Stimulated activated CD8-positive, alpha-beta memory T cell treated with anti-CD3 and anti-CD28 coated beads, Interleukin-7, amount 100 ng/mL, for 1 hour (primary cell): ENCODE measurements at places on chromosomes 12 and 14.
A peak's percentile ranks its signal among the peaks of the same experiment; 100 is the strongest.

- DNase-seq, result no peak
These were observed 20.5 kb downstream of the FOXN4 start for GRCh38 chr12:109288571-109288970.

DNA sequence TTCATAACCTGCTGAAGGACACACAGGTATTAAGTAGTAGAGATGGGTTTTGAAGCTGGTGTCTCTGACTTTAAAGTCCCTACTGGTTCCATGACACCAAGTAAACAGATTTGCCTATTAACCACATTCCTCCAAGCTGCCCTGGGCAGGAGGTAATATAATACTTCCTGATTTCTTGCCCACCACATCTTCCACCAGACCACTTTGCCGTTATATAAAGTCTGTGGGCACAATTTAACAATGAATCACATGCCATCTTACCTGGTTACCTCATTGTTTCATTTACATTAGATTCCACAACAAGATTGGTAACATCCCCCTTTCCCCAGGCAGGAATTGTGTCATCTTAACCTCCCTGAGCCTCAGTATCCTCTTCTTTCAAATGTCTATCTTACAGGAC lies 900 bp upstream of the LRRC23 start:
- no peak for DNase-seq

DNA sequence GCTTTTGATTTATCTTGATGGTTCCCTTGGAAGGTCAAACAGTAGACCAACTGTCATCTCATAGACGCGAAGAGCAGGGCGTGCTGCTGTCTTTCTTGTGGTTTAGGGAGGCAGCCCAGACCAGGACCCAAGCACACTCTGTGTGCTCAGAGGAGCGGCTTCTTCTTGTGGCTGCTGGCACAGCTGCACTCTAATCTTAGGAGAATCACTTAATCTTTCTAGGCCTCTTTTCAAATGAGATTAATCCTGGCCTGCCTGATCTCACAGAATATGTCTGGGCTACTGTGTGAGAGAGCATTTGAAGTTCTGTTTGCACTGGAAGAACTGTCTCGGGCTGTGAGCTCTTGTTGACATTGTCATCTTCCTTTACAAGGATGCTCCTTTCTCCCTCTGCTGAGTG lies 60.0 kb upstream of the TRAF3 start:
- DNase-seq, result no peak

DNA sequence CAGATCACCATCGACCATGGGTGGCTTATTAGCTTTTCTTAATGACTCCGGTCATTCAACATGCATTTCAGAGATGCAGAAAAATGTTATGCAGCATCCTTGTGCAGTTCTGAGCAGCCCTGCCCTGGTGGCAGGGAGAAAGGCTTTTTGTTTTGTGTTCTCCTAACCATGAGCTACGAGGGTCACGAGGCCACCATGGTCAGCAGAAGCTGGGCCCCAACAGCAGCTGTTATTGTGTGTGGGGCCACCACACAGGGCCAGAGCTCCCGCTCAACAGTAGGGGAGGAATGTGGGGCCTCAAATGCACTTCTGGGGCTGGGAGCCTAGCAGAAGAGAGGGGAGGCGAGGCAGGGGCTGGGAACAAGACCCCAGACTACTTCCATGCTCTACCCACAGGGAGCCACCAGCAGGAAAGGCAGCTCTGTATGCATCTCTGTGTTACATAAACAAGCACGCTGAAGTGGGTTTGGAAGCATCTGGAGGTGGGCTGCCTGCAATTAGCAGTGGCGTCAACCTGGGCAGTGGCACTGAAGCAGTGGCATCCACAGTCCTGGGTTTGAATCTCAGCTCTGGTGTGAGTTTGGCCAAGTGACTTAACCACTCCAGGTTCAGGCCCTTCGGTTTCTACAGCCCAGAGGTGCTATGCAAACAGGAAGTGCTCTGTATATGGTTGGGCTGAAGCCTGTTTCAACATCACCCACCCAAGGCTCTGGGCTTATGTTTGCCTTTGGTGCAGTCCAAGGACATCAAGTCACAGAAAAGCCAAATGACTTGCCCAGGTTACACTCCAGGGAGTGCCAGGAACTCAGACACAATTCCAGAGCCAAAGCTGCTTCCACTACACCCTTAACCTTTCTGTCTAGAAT lies 16.3 kb downstream of the GLTP start:
- no peak for DNase-seq

GRCh38 chr14:73740618-73741326 lies 26.6 kb upstream of the PNMA1 start:
- no peak for DNase-seq

GRCh38 chr14:90522571-90523191 lies 125.9 kb downstream of the CALM1 start:
- DNase-seq, result no peak

GRCh38 chr14:32941668-32942065 lies 3.0 kb downstream of the NPAS3 start:
- no peak for DNase-seq

GRCh38 chr12:89948271-89949175 lies 239.9 kb upstream of the ATP2B1 start:
- DNase-seq, result no peak

DNA sequence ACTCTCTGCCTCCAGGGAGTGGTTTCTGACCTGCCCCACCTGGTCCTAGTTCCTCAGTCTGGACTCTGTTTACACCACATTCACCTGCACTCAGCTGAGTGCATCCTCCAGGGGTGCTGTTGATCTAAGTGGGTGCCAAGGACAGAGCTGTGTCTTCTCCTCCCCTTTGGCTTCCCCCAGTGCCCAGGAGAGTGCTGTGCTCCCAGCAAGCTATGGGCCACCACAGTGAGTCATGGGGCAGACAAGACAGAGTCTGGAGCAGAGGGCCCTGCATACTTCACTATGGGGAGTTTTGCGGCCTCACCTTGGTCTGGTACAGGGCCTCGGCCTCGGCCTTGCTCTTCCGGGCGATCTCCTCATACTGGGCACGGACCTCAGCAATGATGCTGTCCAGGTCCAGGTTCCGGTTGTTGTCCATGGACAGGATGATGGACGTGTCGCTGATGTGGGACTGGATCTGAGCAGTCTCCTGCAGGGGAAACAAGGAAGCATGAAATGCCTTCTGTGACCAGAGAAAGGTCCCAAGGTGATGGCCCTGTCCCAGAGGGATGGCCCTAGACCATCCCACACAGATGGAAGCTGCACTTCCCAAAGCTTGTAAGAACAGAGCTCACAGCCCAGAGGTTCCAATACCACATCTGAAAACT lies 4.9 kb downstream of the KRT73 start:
- no peak for DNase-seq

DNA sequence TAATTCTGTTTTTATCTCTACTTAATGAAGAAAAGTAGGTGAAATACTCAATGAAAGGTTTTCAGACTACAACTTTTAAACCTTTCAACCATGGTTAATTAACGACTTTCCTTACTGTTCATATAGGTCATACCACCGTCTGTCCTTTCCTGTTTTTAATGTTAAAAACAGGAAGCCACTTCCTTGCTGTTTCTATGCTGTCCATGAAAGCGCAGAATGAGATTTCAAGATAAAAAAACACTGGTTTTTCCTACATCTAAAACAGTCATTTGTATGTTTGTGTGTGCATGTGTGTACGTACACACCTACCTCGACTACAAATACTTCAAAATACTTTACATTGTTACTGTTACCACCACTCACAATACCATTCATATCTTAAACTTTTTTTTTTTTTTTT lies 27.3 kb downstream of the SPTLC2 start:
- no peak for DNase-seq

DNA sequence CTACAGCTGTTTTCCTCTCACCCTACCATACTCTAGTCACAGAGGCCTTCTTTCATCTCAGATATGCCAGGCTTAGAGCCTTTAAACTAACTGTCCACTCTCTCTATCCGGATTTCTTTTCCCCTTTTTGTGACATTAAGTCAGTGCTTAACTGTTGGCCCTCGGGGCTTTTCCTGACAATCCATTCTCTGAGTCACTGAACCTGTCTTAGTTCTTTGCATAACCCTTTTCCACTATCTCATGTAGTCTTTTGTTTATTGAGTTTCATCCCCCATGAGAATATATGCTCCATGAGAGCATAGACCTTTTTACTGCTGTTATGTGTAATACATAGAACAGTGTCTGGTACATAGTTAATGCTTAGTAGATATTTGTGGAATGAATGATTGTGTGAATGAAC lies 68.7 kb downstream of the PLEKHA5 start:
- DNase-seq, result no peak

DNA sequence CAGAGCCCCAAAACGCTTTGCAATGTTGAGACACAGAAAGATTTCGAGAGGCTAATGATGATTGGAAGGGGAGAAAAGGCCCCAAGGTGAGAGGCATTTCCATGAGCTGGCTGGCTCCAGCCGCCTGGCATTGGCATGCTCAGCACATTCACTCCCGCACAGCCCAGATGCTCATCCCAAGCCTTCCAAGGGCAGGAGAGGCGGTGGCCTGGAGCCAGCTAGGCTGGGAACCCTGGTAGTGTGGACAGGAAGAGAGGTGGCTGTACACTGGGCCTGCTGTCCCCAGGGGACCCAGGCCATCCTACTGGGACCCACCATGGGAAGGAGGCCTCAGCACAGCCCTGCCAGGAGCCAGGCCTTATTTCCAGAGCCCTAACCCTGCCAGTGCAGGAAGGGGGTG lies 72.2 kb downstream of the SPTB start:
- no peak for DNase-seq

DNA sequence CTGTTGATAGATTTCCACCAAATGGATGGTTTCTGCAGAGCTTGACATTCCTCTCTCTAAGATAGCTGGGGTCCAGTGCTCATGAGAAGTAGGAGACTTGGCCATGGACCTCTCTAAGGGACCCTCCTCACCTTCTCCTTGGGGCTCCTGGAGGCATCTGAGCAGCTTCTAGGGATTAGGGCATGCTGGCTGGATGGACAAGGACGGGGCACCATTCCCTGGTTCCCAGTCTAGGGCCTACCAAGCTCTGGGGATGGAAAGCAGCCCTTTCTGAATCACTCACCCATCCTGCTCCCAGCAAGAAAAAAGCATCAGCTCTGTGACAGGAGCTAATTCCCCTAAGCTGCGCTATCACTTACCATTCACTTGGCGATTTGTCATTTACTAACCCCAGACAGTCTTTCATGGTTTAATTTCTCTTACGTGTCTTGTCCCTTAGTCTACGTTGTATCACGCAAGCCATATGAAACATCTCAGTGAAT lies 39.5 kb downstream of the VWF start:
- no peak for DNase-seq

- no peak for DNase-seq
These were observed 42.6 kb upstream of the LRTM2 start for GRCh38 chr12:1777798-1778197.

GRCh38 chr14:63387711-63388110 lies 69.0 kb upstream of the GPHB5 start:
- DNase-seq, result no peak

GRCh38 chr14:79730196-79730595 lies 481.1 kb downstream of the DIO2 start:
- no peak for DNase-seq

DNA sequence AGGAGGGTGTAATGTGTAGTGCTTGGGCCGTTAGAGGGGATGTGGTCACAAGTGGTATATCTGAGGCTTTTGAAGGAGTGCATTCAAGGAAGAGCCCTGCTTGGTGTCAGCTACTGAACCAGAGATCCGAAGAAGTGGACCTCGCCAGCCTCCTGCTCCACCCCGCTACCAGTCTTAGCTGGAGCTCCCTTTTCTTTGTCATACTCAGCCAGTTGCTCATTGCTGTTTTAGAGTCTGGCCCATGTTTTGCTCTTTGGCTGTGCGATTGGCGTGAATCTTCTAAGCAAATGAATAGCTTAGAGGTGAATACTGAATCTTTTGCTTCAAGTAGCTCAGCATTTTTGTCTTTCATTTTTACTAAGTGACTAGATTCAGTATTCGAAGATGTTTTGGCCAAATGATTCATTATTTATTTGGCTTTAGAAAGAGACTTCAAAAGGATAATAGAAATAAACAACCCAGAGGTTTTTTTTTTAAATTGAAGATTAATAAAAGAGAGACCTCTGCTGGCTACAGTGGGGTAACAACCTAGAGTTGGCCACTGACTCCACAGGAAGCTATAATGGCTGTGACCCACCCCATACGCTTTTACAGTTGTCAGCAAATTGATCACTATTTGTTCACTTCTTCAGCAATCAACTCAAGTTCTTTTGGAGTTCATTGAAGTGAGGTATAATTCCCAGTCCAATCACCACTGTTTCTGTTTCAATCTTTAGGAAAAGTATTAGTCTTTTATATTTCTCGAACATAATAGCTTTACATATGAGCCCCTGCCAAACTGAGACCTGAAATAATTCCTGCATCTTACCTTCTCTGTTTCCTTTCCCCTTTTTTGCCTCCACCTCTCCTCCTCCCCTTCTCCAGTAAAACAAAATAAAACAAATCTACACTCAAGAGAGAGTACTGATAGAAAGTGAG lies 19.9 kb downstream of the CDKN1B start:
- DNase-seq, result no peak

GRCh38 chr12:103468837-103469236 lies 26.9 kb downstream of the C12orf42 start:
- no peak for DNase-seq

- no peak for DNase-seq
These were observed 77.7 kb upstream of the MED13L start for GRCh38 chr12:116354950-116355783.

- DNase-seq, result no peak
These were observed 138.7 kb downstream of the ETV6 start for GRCh38 chr12:11787933-11788849.

- DNase-seq, result no peak
These were observed 29.8 kb downstream of the NCOR2 start for GRCh38 chr12:124537525-124538193.

- DNase-seq, result peak; percentile 14
These were observed 8.9 kb downstream of the GPR65 start for GRCh38 chr14:88013750-88014349.

GRCh38 chr14:68695326-68695768 lies 97.5 kb downstream of the ZFP36L1 start:
- DNase-seq, result peak; percentile 20

- no peak for DNase-seq
These were observed 1324.0 kb upstream of the USP15 start for GRCh38 chr12:60935981-60936761.

- DNase-seq, result no peak
These were observed 207.2 kb upstream of the SRRM4 start for GRCh38 chr12:118773956-118774723.

- no peak for DNase-seq
These were observed 497.6 kb downstream of the RMST start for GRCh38 chr12:97960225-97960624.

- DNase-seq, result no peak
These were observed 78.6 kb downstream of the SLC24A4 start for GRCh38 chr14:92401561-92401960.

GRCh38 chr12:25557830-25558436 lies 4.8 kb upstream of the LMNTD1 start:
- no peak for DNase-seq
